ENCODE measurements at places on chromosomes 1 and 21.

GRCh38 chr1:162470216-162470615 is 27.4 kb upstream of the UHMK1 start:
- no peak for DNase-seq

DNA sequence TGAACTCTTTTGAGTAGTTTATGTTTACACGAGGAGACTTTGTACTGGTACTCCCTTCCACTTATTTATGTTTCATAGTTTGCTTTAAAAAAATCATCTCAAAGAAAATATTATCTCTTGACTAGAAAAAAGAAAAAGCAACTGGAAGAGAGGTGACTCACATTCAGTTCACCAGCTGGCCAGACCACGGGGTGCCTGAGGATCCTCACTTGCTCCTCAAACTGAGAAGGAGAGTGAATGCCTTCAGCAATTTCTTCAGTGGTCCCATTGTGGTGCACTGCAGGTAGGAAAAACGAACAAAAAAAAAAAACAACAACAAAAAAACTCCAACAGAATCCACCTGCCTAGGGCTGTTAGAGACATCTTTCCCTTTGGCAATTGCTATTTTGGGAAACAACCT is 102.9 kb downstream of the PTPRC start:
- no peak for DNase-seq

GRCh38 chr21:32304998-32305397 is 6.3 kb downstream of the MRAP start:
- no peak for DNase-seq

- DNase-seq: no peak
These were observed 13.5 kb downstream of the KCNN3 start for GRCh38 chr1:154856544-154856943.

- DNase-seq: no peak
These were observed 2.6 kb downstream of the S100A16 start for GRCh38 chr1:153610334-153610733.

DNA sequence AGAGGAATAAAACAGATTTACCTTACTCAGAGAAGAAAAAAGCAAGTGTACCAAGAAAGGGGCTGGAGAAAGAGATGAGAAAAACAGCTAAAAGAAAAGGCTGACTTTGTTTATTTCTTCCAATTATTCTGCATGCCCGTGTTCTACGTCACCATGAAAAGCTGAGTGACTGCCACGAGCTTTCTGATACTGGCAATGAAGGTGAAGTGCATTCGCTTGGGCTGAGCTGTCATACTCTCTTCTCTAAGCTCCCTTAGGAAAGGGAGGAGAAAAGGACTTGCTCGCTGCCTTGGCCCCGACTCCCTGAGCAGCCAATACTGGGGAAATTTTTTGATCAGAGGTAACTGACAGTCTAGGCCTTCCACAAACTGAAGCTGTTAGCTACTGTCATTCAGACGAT is 105.4 kb downstream of the SMYD2 start:
- no peak for DNase-seq

GRCh38 chr1:108007531-108007930 is 42.6 kb upstream of the VAV3 start:
- DNase-seq: no peak
